Immature natural killer cell (primary cell): ENCODE measurements at places on chromosomes 3 and 15.

GRCh38 chr3:66910266-66911055, 87.6 kb upstream of the KBTBD8 start:
- no peak for DNase-seq

DNA sequence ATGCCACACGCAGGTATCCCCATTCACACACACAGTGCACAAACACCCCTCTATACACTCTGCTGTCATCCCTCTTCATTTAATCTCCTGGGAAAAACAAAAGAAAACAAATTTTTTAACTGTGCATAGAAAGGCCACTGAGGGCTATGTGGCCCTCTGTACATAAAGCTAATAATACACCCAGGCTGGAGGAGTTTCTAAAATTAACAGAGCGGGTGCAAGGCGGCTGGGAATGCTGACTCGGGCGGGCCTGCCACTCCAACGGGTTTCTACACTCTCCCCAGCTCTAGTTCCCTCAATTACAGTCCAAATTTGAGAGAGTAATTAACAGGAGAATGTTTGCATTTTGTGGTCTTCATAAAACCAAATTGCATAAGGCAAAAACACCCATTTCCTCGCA, 23.1 kb downstream of the HCN4 start:
- no peak for DNase-seq

- no peak for DNase-seq
Observed at GRCh38 chr3:22373182-22373581, 622.2 kb upstream of the ZNF385D start.

DNA sequence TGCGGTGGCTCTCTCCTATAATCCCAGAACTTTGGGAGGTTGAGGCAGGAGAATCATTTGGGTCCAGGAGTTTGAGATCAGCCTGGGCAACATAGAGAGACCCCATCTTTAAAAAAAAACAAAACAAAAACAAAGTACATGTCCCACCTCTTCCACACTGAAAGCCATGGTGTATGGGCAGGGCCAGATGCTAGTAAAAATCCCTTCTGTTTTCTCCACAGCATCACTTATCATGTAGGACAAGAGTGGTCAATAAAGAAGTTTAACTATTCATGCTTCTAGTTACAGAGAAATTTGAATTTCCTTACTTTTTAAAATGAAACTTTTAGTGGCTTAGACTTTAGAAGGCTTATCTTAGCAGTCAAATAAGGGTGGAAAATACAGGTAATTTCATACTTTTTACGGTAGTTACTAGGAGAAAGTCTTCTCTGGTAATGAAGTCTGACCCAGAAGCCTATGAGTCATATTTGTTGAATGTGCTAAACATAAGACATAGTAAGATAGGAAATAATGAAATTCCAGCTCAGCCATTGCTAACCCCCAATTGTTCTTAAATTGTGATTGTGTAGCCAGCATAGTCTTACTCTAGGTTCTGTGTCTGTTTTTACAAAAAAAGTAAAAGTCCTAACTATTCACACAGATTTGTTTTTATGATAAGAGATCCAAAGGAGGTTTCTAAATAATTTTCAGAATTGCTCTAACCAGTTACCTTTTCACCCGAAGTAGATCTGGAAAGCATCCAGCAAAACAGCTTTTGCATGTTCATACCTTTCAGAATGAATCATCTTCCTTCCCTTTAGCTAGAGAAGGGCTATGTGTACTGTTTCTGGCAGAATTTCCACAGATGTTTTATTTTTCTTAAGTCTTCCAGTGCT, 16.4 kb upstream of the ZNF609 start:
- no peak for DNase-seq

DNA sequence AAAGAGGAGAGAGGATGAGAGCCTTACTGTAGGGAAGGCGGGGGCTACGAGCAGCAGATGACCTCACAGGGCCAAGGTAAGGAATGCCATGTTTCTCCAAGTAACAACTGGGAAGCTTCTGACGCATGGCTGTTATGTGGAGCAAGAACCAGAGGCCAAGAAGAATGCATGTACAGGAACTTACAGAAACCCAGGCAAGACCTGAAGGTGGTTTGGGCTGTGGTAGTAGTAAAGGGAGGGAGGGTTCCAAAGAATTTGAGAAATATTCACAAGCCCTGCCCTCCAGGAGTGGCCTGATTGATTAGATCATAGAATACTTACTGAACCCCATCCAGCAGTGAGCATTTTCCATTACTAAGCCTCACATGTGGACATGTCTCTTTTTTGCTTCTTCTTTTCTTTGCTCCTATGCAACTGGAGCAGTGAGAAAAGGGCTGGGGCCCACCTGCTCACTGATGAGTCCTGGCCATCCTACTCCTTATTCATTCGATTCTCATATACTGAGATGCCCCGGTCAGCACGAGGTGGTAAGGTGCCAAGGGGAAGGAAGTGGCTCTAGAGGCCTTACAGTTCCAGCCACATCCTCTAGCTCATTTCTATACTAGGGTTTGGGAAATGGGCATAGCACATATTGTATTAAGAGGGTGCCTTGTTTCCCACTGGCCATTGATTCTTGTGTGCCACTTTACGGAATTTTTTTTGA, 8.3 kb upstream of the SLC12A8 start:
- DNase-seq: no peak
